ENCODE measurements at places on chromosomes 7 and 10.

GRCh38 chr10:11425296-11425610 lies 186.2 kb downstream of the USP6NL start:
- no peak for DNase-seq

DNA sequence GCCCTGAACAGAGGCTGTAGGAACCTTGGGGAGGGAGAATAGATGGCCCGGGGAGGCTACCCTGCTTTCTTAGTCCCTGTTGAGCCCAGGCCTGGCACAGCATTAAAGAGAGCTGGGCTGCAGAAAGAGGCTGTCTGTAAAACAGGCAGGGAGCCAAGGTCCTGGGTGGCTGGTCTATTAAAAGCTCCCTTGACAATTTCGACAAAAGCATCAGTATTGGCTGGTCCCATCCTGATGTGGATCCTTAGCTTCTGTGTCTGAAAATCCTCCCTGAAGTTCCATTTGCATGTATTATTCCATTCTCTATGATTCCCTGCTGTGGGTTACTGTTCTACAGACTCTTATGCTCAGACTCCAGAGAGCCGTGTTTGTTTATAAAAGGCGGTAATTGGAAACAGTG lies 158.5 kb downstream of the GALNT17 start:
- DNase-seq = no peak

DNA sequence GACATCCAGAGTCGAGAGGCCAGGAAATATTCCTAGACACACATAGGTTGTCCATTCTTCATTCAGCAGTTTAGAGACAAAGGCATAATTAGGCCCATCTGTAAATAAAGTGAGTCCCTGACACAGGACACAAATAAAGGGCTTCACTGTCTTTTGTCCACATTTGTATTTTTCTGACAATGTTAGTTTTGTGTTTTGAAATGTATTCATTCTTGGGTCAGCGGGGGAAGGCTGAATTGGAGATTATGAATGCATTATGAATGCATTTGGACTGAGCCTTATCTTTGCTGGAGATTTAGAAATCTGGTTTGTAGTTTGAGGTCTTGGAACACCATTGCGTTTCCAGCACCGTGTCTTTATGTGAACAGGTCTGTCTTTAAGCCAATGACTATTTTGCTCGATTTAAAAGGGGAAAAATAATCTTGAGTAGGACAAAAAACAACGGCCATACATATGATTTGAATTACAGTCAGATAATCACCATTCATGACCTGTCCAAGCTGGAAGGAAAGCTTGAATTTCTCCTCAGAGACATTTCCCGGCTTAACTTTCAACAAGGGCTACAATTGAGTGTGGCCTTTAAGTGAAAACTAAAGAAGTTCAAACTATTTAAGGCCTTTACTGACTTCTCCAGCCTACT lies 334.8 kb downstream of the WDR11 start:
- DNase-seq = no peak

- no peak for DNase-seq
Measured at GRCh38 chr10:69870591-69870990, 68.9 kb downstream of the COL13A1 start.

DNA sequence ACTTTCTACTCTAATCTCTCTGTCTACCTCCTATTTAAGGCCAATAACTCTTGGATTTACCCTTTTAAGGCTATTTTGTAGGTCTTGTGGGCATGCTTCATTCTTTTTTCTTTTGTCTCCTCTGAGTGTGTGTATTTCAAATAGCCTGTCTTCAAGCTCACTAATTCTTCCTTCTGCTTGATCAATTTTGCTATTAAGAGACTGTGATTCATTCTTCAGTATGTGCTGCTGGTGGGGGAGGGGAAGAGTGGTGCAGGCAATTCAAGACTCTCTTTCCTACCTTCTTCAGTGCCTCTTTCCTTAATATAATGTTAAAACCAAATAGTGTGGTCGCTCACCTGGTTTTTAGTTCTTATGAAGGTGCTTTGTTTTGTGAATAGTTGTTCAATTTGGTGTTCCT lies 20.0 kb downstream of the ABCB1 start:
- DNase-seq = no peak

DNA sequence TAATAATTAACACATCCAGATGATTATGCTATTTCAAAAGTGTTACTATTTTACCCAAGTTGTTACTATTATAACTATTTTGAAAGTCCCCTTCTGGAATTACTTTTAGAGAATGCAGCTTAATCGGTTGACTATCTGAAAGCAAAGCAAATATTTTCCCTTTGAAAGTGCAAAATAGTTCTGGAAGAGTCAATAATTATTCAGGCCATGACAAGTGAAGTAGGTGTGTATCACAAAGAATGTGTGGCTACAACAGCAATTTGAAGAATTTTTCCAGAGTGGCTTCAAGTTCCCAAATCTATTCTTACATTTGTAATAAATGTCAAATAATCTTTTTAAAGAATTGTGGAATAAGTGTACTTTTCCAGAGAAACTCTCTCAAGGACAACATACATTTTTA lies 42.8 kb downstream of the RNLS start:
- DNase-seq = no peak

GRCh38 chr10:119454316-119454715 lies 88.2 kb downstream of the RGS10 start:
- no peak for DNase-seq

DNA sequence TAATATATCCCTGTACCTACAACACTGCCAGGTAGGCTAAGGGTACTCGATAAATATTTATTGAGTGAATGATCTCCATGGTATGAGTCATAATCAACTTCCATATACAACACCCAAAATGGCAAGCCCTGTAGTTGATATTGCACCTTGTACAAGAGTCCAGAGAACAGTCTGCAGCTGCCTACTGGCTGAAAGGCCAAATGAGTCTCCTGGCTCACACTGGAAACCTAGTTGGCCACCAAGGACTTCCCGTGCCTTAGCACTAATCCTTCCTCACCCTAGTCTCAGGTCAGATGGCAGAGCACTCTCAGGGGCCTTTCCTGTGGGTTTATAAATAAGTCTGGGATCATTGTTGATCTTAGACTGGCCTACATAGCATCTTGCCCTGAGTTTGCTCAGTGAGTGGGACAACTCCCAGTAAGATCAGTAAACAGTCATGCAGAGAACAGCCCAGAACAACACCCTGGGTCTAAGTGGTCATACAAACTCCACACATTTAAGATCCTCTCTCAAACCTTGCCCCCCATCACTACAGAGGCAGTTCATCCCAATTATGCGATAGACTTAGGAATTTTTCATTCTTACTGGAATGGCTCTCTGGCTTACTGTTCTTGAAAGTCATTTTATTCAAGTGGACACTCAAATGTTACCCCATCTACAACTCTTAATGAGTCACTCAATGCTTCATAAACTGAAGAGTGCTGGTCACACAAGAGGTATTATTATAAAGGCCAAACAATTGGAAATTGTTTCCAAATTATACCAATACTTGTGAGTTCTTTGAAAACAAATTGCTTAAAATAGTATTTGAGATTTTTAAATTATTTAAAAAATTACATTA lies 14.7 kb upstream of the SLC16A9 start:
- DNase-seq = no peak

- DNase-seq = no peak
Measured at GRCh38 chr7:158063850-158064610, 523.6 kb downstream of the PTPRN2 start.

DNA sequence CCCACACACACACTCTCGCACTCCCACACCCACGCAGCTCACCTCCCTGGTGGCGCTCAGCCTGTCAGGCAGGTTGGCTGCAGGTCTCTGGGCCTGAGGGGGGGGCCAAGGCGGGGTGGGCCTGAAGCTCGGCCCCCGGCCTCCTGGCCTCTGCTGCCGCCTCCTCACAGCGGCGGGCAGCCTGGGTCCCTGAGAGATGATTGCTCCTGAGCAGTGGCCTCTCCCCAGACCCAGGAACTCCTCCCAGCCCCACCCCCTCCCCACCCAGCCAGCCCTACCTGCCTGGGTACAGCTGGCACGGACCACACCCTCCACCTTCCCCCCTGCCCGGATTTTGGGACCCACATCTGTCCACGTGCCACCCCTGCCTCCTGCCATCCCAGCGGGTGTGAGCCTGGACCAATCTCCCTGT lies 4.6 kb upstream of the TMEM184A start:
- no peak for DNase-seq

DNA sequence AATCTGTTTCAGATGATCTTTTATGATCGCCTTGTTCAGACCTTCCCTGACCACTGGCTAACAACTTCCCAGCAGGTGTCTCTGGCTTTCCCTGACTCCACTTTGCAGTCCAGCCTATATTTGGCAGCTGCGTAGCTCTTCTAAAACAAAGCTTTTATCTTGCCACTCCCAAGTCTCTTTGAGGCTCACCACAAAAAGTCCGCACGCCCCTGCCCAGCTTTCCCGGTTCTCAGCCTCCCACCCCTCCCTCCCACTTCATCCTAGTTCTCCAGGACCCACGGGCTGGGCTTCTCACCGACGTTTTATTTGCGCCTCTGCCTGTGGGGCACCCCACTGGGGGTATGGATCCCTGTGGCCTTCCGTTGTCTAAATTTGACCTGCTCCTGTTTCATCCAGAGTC lies 58.9 kb upstream of the USP6NL start:
- no peak for DNase-seq

DNA sequence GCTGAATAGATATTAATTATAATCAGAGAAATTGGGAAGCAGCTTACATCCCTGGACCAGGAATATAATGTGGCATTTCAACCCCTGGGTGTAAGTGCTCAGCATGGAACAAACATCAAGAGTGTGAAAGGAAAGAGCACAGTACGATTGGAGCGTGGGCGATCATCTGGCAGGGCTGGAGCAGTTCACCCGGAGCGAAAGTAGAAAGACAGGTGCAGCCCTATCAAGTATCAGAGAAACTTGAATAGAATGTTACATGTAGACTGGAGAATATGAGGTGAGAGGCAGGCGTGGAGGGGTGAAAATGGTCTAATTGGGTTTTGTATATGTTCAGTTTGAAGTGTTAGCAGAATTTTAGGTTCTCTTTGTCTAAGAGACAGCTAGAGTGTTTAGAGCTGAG lies 303.0 kb downstream of the MDFIC start:
- DNase-seq = no peak

DNA sequence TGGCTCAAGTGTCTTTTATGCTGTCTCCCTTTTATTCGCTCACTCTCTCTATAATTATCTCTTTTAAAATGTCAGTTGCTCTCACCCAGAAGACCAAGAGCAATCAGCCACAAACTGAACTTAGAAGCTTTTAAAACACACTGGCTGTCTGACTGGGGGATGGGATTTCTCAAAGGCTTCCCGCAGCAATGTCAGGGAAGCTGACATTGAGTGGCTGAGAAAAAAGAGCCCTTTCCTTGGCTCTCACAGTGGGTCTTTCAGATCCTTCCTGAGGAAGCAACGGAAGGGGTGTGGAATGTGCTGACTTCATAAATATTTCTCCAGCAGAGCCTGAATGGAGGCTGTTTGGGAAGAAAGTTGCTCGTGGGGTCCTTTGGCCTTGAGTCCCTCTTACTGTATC lies 445.7 kb upstream of the C7orf33 start:
- DNase-seq = no peak

- no peak for DNase-seq
Measured at GRCh38 chr7:2472739-2473138, 3.5 kb downstream of the GRIFIN start.

- no peak for DNase-seq
Measured at GRCh38 chr10:124903111-124903510, 38.8 kb upstream of the ZRANB1 start.

DNA sequence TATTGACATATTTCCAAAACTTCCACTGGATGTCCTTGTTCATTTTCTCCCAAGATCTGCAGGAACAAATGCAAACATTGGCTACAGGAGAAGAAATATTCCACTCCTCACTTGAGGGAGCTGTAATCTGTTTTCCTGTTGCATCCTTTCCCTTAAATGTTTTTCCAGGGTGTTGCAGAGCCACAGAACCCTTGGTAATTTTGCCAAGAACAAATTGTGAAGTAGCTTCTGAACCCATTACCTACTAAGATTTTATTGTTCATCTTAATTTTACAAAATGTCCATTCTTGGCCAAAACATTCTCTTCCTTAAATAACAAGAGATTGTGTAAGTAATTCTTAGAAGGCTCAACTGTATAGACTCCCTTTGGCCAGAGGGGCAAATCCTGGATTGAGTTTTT lies 177.0 kb downstream of the GNAT3 start:
- DNase-seq = no peak

GRCh38 chr7:106273009-106273668 lies 11.6 kb downstream of the NAMPT start:
- DNase-seq = no peak

- DNase-seq = no peak
Measured at GRCh38 chr10:102300278-102300843, 55.0 kb downstream of the GBF1 start.

GRCh38 chr10:123903621-123904020 lies 12.0 kb upstream of the CPXM2 start:
- no peak for DNase-seq

DNA sequence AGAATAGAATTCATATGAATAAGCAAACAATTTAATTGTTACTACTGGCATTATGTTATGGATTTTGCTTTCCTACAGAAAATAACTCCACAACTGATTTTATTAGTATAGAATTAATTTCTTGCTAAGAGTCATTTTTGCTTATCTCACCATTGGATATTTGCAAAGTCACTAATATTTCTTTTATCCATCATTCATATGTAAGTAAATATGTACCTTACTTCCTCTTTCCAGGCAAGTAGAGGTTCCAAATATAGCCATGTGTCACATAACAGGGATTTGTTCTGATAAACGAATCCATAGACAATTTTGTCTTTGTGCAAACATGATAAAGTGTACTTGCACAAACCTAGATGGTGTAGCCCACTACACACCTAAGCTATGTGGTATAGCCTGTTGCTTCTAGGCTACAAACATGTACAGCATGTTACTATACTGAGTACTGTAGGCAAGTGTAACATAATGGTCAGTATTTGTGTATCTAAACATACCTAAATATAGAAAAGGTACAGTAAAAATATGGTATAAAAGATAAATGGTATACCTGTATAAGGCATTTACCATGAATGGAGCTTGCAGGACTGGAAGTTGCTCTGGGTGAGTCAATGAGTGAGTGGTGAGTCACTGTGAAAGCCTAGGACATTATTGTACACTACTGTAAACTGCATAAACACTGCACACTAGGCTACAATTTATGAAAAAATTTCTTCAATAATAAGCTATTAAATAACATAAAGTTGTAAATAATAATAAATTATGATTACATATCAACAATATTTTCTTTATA lies 18.3 kb downstream of the KLLN start:
- no peak for DNase-seq
